Amniotic stem cell (primary cell): ENCODE measurements at places on chromosomes 7 and 10.
A peak's percentile ranks its signal among the peaks of the same experiment; 100 is the strongest.

DNA sequence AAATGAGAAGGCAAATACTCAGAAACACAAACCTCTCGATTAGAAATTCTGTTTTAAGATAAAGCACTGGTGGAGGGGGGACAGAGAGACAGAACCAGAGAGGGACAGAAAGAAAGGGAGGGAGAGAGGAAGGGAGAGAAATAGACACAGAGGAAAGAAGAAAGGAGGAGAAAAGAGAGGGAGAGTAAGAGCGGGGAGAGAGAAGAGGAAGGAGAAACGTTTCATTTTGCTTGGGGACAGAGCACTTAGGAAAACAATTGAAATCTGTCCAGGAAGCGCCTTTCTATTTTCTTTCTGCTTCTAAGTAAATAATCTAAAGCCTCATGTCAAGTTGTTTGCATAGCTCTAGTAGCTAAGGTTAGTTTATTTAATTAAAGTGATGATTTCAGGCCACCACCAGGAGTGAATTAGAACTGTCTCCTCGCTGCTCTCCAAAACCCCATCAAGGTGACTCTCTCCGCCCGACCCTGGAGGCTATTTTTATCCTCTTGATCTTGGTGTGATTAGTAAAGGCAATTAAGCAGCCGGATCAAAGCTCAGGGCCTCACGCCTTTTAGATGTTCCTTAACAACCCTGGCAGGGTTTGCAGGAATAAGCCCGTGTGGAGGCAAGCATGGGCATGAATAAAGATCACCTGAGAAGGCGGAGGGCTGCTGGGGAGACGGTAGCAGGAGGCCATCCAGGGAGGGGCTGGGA, 73.4 kb upstream of the INSIG1 start:
- no peak for DNase-seq

GRCh38 chr10:85786401-85786899, 580.1 kb downstream of the GRID1 start:
- no peak for DNase-seq

GRCh38 chr7:107035446-107035845, 9.1 kb upstream of the PRKAR2B start:
- peak; percentile 39 for DNase-seq

DNA sequence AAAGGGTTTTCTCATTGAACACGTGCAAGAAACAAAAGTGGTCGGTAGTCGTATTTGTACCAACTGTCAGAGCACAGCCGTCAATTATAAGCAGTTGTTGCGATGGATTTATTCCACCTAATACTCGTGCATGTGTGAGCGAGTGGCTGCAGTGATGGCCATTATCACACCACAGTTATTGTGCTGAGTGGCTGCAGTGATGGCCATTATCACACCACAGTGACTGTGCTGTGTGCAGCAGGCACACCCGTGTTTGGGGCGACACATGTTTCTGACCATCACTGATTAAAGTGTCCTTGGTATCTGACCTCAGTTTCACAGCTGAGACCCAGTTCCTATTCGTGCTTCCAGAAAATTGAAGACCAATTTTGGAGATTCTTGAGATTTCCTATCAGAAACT, 142.9 kb upstream of the PFKP start:
- DNase-seq = no peak

DNA sequence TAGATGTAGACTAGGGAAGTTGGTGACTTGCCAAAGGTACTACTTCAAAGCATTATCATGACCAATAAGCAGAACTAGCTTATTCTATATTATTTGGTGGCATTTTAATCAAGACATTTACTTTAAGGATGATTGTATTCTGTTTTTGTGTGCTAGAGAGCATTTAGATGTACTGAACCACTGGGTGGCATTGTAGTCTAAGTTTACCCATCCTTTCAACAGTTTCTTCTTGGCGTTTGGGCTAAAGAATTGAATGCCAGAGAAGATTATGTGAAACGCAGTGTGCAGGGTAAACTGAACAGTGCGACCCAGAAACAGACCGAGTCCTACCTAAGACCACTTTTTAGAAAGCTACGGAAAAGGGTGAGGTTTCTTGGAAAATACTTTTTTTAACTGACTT, 26.8 kb downstream of the PRPF18 start:
- DNase-seq = no peak

GRCh38 chr7:98974906-98975816, 96.8 kb downstream of the TRRAP start:
- DNase-seq = no peak

GRCh38 chr10:43322331-43322730, 49.1 kb upstream of the FXYD4 start:
- no peak for DNase-seq

DNA sequence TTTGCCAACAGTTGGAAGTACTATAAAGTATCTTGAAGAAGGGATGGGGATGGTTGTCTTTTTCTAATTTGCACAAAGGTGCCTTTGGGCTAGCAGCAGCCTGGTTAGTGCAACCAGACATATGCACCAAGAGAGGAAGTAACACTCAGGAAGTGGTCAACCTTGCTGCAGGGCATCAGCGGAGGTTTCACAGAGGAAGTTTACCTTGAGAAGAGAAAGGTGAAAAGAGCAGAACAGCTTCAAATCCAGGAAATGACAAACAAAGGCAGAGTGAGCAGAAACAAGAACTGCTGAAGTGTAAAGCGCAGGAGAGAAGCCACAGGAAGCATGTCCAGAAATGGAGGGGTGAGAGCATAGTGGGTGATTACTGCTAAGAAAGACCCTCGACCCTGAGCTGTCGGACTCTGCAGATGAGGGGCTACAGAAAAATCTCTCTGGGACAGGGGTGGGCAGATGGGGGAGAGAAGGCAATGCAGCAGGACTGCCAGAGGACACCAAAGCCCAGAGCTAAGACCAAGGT, 66.9 kb downstream of the STK17A start:
- DNase-seq = no peak

DNA sequence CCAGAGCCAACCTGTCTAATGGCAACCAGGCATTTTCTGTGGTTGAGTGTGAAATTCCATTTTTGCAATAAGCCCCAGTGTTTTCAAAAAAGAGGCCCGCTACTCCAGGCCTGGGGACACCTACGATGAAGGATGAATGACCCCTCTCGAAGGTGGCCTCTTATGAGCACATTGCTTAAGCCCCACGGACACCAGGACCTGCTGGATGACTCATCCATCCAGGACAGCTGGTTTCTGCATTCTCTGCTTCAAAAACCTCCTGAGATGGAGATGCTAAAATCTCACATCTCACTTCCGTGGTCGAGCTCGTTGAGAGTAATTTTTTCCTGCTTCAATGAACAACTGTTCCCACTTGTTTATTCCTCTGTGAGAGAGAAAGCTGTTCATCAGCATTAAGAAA, 150.2 kb upstream of the FZD8 start:
- no peak for DNase-seq

- DNase-seq = no peak
Observed at GRCh38 chr7:89728481-89728880, 425.8 kb upstream of the STEAP1 start.

GRCh38 chr7:43572516-43573049, 10.3 kb upstream of the STK17A start:
- peak; percentile 81 for DNase-seq

- DNase-seq = no peak
Observed at GRCh38 chr7:141563956-141564623, 12.9 kb downstream of the AGK start.

DNA sequence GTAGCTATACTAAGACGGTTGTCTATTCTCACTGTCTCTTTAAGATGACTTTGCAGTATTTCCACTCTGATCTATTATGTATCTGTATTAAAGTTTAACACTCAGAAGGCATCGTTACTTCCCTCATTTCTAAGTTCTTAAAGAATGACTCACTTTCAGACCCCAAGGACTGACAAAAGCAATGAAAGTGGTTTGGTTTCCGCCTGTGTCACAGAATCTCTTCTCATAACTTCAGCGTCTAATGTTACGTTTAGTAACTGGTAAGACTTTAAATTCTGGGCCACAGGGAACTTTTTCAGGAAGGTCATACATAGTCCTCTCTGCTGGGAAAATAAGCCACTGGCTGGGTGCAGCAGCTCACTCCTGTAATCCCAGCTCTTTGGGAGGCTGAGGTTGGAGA, 892.0 kb upstream of the AUTS2 start:
- DNase-seq = no peak

DNA sequence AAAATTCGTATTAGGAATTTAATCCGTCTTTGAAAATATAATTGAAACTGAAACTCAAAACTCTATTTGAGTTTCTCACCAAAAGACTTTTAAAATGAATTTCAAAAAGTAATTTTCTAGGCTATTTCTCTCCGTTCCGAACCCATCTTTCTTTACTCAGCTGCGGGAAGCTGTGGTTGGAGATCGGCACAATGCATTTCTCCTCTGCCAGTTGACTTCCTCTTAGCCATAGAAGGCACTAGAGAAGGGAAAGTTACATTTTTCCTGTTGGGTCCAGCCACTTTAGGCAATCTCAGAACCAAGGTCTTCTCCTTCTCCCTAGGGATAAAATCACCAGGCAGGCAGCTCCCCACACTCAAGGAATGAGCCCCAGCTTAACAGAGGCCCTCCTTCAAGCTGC, 133.6 kb upstream of the COL1A2 start:
- no peak for DNase-seq

DNA sequence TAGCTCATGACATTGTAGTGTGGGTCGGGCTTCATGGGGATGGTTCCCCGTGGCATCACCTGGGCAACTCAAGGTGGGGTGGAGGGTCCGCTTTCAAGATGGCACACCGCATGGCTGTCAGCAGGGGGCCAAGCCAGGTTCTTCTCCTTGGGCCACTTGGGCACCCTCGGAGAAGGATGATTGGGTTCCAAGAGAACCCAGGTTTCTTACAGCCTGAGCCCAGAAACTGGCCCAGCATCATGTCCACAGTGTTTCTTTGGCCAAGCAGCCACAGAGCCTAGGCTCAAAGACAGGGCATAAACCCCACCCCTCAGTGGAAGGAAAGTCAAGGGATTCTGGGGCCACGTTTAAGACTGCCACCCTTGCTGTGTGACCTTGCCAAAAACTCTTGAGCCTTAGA, 110.6 kb downstream of the PTPN20 start:
- no peak for DNase-seq

- DNase-seq = no peak
Observed at GRCh38 chr7:99155211-99155610, 11.3 kb upstream of the SMURF1 start.

GRCh38 chr10:43316988-43317387, 50.1 kb upstream of the RASGEF1A start:
- DNase-seq = no peak

DNA sequence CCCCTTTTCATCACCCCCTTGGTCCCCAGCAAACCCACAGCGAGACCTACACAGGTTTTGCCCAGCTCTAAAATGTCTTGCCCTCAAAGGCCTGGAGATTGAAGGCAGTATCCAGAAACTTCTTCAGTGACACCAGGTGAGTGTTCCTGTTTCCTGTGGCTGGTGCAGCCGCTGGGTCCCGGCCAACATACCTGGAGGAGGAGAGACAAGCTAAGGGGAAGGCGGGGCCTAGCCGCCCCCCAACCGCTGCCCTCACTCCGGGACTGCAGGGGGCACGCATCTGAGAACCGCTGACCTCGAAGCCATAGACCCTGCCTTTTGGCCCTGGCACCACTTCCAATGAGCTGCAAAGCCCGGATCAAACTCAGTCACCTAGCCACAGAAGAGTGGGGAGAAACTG, 27.0 kb downstream of the OGDHL start:
- no peak for DNase-seq
